ENCODE measurements at places on chromosomes 3 and 15.
A peak's percentile ranks its signal among the peaks of the same experiment; 100 is the strongest.

DNA sequence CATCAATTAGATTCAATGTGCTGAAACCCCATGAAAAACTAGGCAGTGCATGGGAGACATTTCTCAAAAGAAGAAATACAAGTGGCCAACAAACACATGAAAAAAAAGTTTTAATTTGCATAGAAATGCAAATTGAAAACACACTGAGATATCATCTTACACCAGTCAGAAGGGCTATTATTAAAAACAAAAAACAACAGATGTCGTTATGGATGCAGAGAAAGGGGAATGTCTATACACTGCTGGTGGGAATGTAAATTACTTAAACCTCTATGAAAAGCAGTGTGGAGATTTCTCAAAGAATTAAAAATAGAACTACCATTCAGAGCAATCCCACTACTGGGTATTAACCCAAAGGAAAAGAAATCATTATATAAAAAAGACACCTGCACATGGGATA, 98.7 kb downstream of the CCNL1 start:
- DNase-seq: no peak

GRCh38 chr3:123112232-123112631, 45.4 kb downstream of the PDIA5 start:
- no peak for DNase-seq

DNA sequence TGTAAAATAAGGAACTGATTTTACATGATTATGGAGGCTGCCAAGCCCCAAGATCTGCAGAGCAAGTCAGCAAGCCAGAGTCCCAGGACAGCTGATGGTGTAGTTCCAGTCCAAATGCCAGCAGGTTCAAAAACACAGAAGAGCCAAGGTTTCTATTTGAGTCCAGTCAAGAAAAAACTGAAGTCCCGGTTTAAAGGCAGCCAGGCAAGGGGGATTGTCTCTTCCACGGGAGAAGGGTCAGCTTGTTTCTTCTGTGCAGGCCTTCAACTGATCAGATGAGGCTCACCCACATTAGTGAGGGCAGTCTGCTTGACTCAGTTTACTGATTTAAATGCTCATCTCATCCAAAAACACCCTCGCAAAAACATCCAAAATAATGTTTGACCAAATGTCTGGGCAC, 246.2 kb downstream of the PLCL2 start:
- no peak for DNase-seq

- DNase-seq: no peak
Measured at GRCh38 chr3:143672396-143673165, 175.7 kb downstream of the SLC9A9 start.

GRCh38 chr3:39744746-39745145, 64.7 kb upstream of the MYRIP start:
- DNase-seq: no peak

- DNase-seq: no peak
Measured at GRCh38 chr3:196645096-196645495, 5.6 kb downstream of the NRROS start.

DNA sequence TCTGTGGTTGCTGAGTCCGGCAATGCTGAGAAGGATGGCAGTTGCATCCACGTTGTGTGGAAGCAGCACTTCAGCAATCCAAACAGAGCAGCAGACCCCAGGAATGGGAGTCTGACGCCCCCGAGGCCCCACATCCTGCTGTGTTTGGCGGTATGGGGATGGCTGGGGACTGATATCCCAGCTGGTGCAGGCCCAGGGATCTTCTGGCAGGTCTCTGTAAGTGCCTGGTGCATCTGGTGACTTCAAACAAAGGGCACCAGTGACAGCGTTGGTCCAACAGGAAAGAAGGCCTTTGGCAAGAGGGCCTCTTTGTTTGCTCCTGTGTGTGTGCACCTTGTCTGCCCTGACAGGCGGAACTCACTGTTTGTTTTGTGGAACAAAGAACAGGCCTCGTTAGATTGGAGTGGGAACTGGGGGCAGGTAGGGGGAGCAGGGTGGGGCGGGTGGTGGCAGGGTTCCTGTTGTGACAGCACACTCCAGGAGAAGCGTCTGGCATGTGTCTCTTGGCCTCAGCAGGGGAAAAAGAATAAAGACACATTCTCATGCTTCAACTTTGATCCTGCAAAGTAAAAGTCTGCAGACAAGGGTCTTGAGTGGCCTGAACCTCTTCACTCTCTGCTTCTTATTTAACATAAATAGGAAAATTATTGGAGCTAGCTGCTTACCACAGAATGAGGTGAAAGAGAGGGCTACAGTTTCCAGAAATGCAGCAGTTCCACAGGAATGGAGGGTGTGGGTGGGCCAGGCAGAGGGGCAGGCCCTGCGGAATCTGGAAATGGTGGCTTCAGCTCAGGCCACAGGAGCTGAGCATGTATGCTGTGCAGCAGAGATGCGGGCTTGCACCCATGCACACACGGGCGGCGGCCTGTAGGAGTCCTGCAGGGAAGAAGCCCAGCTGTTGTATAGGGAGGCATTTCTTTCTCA, 94.5 kb upstream of the MYZAP start:
- DNase-seq: peak; percentile 96

DNA sequence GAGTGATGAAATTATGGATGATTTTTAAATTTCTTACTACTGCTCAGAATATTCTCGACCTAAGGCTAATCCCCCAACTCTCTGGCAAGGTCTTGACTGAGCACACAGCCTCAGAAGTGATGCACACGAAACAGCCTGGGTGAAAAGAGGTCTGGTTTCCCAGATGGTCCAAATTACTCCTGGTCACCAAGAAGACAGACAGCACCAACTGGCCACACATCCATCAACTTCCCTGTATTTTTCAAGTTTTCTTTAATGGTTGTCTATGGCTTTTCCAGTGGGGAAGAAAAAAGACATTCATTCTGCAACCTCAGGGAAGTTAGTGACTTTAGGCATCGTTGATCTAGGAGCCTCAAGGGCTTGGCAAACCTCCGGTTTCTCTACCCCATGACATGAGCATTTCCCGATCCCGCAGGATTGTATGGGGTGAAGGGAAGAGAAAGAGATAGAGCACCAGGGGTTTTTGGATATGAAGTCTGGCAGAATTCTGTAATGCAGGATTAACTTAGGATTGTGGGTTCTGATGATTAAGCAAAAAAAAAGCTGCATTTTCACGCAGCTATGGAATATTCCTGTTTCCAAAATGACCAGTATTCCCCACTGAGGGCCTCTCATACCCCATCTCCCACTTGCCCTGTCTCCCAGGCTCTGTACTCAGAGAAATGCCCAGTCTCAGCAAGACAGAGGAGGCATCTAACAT, 62.2 kb downstream of the UMPS start:
- no peak for DNase-seq

DNA sequence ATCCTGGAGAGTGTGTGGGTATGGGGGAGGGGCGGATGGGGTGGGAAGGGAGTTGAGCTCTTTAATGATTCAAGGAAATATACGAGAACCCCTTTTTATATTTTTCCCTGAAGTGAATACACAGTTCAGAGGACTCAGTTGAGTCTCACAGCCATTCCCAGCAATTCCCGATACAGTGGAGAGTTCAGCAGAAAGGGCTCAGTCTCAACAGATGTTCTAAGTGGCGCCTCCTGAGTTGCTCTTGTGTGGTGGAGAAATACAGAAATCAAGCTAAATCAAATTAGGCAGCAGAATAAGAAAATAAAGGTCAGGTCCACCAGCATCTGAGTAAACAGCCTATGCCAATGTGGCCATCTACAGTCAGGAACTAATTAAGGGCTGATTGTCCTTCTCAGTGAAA, 372.1 kb downstream of the NR2F2 start:
- DNase-seq: no peak

DNA sequence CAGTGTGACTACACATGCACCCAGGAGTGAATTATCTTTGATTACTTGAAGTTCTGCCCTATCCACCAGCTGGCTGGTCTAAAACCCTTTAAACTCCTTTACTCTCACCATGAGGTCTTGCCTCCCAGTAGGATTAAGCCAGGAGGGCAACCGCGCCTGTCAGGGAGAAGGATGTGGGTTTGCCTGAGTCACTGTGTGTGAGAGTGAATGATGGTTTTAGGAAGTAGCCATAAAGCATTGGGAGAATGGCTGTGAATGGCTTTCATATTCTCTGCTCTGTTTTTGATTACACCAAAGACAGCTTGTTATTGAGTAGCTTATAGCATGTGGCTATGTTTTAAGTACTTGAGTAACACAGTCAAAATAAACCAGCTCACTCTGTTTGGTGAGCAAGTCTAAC, 637.7 kb upstream of the TBL1XR1 start:
- peak; percentile 77 for DNase-seq

GRCh38 chr3:132004571-132004970, 30.2 kb downstream of the CPNE4 start:
- no peak for DNase-seq

DNA sequence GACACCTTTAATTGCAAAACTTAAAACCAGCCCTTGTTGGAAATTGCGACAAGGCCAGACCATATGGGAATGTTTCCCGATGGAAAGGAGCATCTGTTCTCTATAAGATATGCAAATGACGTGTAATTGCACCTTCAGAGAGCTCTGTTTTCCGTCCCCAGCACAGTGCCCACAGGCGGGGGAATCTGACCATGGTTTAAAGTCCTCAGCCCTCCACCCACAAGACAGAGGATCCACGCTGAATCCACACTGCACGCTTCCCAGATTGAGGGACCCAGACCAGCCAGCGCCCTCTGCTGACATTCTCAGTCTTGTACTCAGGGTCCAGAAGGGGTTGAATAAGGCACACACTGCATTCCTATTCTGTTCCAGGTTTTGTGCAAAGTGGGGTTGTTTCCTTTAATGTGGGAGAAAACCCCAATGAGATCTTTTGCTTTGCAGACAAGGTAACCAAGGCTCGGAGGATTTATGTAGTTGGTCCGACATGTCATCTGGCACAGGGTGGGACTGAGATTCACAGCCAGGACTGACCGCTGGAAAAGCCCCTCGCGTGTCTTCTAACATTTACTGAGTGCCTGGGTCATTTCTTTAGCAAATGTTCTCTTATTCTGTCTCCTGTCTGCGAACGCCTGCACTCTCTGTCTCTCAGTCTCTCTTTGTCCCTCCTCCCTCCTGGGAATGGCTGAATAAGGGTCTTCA, 36.8 kb upstream of the KLHL25 start:
- peak; percentile 14 for DNase-seq

DNA sequence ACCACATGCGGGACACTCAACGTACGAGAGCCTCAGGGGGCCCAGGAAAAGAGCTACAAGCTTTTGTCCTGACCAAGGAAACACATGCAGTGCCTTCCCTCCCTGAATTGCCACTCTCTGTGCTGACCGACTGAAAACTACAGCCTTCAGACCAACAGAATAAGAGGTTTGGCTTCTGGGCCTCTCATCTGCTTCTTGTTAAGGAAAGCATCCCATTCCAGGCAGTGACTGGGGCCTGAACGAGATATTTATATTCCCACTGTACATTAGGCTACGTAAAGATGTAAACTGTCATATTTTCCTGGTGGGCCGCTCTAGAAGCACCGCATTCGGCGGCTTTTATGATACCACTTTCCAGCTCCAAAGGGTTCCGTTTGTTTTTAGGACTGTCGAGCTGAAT, 208.9 kb upstream of the TPM1 start:
- no peak for DNase-seq

- no peak for DNase-seq
Measured at GRCh38 chr3:193346259-193346658, 32.3 kb downstream of the ATP13A5 start.

- DNase-seq: no peak
Measured at GRCh38 chr3:16890597-16891333, 6.0 kb downstream of the PLCL2 start.

DNA sequence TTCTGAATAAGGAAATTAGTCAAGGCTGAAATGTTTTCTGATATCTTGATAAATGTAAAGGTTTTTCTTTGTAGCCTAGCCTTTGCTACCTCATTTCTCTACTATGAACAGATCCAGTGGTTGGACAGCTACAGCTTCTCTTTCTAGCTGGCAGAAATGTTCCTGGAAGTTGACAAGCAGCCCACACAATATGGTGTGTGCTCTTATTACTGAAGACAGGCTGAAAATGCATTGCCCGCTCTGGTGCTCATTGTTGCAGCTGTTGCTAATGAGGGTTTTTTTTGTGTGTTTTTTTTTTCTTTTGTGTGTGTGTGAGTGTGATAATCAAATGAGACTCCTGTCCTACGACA, 844.3 kb upstream of the SEMA6D start:
- DNase-seq: no peak

DNA sequence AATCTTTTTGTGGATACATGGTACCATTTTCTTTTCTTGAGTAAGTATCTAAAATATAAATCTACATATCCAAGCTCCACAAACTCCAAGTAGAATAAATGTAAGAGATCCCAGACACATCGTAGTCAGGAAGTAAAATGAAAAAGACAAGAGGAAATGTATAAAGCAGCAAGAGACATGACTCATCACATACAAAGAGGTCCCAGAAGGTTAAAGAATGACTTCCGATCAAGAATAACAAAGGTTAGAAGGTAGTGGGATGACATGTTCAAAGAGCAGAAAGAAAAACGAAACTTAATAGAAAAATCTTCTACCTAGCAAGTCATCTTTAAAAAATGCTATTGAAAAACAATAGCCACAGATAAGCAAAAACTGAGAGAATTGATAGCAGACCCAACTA, 705.8 kb downstream of the NR2F2 start:
- DNase-seq: no peak

- DNase-seq: no peak
Measured at GRCh38 chr15:85457392-85457968, 77.1 kb downstream of the AKAP13 start.

Data from NCI-H2081 (cell line).